ENCODE measurements at places on chromosomes 5 and 9.
A peak's percentile ranks its signal among the peaks of the same experiment; 100 is the strongest.

DNA sequence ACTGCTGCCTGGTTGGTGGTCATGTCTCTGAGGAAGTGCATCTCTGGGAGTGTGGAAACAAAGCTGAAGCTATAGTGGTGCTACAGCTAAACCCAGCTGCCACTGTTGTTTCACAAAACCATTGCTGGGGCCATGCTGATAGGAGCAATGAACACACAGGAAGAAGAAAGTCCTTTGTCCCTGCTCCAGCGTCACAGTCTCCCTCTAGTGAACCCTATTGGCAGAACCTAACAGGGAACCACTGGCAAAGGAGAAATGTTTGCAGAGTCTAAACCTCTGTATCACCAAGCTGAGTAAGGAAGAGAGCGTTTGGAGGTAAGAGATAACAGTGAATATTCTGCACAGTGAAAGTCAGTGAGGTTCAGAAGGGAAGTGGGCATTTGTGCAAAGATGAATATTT, 244.0 kb downstream of the YTHDC2 start:
- DNase-seq, result no peak

DNA sequence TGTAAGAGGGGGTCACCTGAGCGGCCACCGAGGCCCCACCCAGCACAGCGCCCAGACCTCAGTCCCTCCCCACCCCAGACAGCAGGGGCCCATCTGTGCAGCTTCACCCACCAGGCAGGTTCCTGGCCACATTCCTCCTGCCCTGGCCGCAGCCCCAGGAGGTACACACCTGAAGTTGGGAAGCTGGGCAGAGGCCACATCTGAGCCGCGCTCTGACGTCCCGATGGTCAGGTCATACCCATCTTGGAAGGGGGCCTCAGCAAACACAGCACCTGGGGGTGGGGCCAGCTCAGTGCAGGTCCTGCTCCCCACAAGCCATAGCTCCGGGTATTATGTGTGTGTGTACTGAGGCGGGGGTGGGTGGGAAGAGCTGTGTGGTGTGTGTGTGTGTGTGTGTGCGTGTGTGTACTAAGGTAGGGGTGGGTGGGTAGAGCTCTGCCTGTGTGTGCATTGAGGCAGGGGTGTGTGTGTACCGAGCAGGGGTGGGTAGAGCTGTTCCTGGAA, 5.6 kb downstream of the SPOUT1 start:
- no peak for DNase-seq

- DNase-seq, result no peak
Observed at GRCh38 chr9:133676450-133676849, 40.3 kb downstream of the DBH start.

GRCh38 chr5:65828022-65828896, 98.1 kb upstream of the ERBIN start:
- DNase-seq, result no peak

- no peak for DNase-seq
Observed at GRCh38 chr5:26003966-26004365, 1034.4 kb downstream of the CDH9 start.

DNA sequence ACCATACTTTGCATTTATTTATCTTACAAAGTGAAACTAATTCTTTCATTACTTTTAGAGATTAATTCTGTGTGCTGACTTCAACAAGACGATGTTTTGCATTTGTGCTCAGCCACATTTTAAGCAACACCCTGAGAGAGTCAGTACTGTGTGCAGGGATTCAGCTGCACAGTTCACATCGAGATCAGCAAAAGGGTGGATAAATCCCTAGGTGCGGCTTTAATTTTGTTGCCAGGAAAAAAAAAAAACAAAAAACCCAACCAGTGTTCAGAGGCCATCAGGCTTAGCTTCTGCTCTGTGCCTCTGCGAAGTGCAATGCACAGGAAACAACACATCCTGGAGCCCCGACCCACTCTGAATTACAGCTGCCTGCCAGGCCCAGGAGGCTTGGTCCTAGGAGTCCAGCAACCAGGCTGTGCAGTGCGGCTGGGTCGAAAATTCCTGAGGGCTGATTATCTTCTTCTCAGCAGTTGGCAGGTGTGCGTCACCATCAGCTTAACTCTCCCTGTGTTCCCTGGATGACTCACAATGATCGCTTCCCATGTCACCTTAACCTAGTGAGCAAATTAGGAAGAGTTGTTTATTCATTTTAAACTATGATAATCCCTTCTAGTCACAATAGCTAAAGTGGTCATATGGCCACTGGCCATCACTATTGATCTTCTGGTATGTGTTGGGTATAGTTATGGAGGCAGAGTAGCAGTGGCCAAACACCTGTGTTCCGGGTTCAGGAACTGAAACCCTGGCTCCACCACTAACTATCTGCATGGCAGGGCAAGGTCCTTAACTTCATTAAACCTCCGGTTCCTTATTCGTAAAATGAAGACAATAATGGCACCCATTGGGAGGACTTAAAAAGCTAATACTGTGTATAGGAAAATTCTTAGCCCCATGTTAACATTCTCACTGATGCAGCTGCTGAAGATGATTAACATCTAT, 31.2 kb upstream of the NDUFB6 start:
- no peak for DNase-seq

- DNase-seq, result no peak
Observed at GRCh38 chr5:145942201-145942600, 5.8 kb downstream of the SH3RF2 start.

DNA sequence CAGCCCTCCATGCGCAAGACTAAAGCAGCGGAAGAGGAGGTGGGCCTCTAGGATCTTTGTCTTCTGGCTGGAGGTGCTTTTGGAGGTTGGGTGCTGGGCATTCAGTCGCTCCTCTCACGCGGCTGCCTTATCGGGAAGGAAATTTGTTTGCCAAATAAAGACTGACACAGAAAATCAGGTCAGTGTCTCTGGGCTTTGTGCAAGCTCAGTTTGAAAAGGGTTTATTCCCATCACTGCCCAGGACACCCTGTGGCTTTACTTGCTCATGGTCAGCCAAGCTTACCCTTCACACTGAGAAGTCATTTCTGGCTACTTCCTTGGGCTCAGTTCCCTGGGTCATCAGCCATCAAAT, 10.5 kb downstream of the SLC2A8 start:
- no peak for DNase-seq

DNA sequence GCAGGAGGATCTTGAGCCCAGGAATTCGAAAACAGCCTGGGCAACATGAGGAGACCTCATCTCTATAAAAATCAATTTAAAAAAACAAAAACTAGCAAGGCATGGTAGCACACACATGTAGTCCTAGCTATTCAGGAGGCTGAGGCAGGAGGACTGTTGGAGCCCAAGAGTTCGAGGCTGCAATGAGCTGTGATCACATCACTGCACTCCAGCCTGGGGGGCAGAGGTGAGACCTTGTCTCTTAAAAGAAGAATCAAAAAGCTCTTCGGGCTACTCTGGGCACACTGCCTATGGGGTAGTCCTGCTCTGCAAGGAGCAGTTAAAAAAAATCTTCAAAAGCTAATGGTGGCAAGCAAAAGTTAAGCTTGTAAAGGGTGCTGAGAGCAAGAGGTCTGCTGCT, 23.5 kb downstream of the SKP1 start:
- no peak for DNase-seq

DNA sequence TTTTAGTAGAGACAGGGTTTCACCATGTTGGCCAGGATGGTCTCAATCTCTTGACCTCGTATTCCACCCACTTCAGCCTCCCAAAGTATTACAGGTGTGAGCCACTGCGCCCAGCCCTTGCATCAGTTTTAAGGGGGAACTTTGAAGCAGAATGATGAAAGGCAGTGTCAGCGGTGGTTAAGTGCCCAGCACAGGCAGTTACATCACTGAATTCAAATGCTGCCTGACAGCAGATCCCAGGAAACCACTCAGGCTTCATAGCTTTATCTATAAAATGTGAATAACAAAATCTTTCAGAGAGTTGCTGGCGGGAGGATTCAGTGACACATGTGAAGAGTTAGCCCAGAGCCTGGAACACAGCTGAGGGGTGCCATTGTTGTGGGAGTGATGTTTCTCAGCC, 26.5 kb downstream of the FGF1 start:
- DNase-seq, result no peak

DNA sequence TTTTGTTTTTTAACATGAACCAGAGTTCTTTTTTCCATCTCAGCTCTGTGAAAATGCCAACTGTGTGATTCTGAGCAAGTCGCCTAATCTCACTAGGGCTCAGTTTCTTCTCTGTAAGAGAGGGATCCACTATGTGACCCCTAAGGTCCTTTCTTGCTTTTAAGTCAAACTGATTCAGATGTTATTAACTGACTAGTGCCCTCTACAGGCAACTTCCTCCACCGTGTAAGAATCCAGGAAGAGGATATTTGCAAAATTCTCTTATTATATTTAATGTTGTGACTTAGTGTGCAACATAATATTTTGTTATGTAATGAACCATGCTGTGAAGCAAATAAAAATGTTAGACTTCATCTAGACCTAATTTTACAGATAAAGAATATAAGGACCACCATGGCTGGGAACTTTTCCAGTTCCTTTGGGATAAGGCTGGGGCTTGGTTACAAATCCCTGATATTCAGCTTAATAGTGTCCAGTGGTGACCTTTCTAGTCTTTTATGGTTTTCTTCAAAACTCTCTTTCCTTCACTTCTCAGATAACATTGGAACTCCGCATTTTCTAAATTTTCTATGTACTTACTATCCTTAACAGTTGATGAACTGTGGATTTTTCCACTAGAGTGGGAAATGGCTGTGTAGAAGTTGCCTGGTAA, 244.7 kb downstream of the PIK3R1 start:
- no peak for DNase-seq

DNA sequence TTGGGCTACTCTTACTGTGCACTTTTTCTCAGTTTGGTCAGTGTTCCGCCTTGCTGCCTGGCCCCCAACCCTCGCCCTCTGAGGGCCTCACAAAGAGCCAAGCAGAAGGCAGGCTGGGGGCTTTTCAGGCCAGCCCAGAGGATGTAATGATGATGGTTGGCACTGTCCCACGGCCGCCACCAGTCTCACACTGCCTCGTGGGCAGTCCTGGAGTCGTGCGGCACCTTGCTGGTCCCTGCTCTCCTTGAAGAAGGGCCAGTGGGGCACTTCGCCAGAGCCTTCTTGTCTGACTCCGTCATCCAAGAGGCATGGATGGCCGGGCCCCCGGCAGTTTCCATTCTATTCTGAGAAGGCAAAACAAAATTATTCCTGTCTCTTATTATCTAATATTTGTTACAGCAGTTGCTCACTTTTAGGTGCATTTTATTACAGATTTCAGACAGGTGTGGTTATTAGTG, 21.0 kb downstream of the TENT4A start:
- no peak for DNase-seq

- no peak for DNase-seq
Observed at GRCh38 chr5:67355120-67355713, 158.6 kb upstream of the CD180 start.

- DNase-seq, result no peak
Observed at GRCh38 chr5:80077051-80077714, 42.0 kb downstream of the THBS4 start.

DNA sequence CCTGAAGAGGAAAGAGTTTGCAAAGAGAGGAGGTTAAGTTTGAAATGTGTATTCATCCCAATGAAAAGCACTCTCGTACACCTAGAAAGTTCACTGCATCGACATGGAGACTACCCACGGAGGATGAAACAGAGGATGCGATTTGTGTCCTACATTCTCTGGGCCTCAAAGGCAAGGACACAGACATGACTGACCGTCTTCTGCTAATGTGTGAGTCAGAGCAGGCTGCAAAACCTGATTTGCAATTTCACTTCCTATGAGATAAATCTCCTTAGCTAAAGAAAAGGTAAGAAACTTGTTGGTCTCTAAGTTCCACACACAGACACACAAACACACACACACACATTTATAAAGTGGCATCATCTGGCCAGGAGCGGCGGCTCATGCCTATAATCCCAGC, 98.6 kb downstream of the GNAQ start:
- DNase-seq, result no peak

GRCh38 chr5:172029876-172030275, 23.4 kb upstream of the FBXW11 start:
- DNase-seq, result no peak

GRCh38 chr9:38443597-38443996, 19.3 kb upstream of the IGFBPL1 start:
- no peak for DNase-seq

DNA sequence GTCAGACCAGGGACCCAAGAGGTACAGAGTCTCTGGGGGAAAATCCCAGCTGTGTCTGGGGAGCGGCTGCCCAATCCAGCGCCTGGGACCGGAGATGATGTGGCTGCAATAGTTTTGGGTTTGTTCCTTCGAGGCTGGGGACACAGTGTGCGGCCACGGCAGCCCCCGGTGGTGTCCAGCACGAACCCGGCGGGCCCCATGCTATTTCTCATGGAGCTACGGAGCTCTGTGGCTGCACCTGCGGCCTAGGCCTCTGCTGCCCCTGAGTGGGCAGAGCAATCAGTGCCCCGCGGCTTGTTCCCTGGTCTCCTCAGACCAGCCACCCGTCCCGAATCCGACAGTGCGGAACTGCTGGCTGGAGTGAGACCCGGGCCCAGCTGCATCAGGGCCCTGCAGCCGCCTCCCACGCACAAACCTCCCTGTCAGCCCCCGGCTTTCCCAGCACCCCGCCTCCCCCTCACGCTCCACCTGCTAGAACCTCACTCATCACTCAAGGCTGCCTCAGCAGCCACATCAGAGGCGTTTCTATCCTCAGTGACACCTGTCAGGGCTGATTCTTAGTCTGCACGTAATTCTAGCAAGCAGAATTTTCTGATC, 29.0 kb downstream of the SARDH start:
- peak; percentile 48 for DNase-seq

DNA sequence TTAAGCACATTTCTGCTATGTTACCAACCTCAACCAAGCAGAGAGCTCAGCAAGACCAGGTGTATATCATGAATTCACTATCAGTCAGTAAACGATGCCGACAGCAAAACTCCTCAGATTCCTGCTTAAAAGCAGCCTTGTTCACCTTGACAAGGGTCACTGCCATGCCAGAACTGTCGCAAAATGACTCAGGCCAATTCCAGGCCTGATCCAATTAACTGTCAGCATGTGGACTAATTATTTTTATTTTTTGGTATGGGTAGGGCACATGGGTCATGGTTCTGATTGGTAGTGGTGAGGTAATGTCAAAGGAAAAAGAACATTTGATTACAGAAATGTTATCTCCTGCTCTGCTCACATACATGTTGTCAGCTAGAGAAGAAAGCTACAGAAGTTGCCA, 214.2 kb upstream of the OTULINL start:
- no peak for DNase-seq

DNA sequence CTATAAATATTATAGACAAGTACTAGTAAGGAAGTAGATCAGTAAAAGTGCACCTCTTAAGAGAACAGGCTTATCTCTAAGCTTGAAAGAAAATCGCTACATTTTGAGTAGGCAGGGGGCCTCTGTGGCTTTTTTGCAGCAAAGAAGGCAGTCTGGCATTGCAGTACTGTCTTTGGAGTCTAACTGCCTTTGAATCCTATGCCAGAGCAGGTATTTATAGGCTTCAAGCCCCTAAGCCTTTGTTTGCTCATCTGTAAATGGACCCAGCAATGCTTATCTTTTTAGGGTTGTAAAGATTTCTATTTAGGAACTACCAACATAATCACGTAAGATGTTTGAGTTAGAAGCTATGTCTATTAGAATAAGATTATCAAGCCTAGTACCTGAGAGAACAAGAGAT, 23.7 kb upstream of the HK3 start:
- no peak for DNase-seq
